ENCODE measurements at places on chromosomes 7 and 10.
A peak's percentile ranks its signal among the peaks of the same experiment; 100 is the strongest.

DNA sequence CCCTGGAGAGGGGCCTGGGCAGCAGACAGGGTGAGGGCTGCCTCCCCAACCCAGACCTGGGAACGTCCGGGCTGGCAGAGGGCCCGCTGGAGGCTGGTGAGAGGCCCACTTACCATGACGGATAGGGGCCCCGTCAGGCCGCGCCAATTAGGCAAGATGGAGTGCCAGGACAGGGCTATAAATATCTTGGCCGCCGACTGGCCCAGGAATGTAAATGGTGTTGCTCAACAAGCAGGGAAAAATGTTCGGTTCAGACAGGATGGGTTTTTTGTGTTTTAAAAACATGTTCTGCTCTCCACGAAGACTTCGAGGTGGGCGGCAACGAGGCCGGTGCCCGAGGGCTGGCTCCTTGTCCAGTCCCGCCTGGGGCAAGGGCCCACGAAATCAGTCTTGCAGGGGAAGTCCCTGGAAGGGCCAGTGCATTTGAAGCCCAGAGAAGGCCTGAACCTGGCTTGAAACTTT lies 35.8 kb upstream of the ELN start:
- DNase-seq = no peak

GRCh38 chr7:24384362-24385030 lies 100.5 kb downstream of the NPY start:
- no peak for DNase-seq

DNA sequence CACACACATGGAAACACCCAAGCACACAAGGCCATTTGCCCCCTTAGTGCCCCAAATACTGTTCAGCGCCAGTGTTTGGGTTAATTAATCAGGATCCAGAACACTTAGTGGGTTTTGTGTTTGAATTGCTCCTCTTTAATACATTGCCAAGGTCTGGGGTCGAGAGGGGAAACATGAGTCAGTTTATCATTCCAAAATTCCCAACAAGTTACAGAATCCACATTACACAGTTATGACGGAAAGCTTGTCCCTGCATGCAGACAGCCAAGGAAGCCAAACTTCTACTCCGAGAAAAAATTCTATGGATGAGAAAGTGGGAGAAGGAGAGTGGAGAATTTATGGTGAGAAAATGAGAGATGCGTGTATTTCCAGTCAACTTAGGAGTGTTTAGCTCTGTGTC lies 189.0 kb downstream of the NPSR1 start:
- DNase-seq = no peak

DNA sequence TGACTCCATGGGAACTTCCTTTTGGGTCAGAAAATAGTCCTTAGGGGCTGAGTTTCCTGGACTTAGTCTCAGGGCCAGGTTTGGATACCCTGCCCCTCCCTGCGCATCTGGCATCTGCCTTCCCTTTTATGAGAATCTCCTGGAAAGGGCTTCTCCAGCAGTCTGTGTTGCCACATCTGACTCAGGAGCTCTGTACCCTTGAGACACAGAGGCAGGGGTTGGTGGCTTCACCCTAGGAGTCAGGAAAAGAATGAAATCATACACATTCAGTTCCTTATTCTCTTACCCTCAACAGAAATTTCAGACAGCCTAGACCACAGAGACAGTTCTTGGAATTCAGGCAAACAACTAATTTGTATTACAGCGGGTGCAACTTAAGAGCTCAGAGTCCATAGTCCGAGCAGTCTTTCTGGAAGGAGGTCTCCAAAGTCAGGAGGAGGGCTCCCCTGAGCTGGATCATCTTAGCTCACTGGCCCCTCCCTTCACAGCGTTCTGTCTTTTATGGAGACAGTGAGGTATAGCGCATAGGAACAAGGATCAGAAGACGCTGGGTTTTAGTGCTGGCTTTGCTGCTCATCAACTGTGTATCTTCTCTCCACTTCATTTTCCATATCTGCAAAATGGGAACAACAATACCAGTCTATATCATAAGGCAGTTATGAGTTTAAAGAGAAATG lies 3.0 kb upstream of the PLAU start:
- no peak for DNase-seq

DNA sequence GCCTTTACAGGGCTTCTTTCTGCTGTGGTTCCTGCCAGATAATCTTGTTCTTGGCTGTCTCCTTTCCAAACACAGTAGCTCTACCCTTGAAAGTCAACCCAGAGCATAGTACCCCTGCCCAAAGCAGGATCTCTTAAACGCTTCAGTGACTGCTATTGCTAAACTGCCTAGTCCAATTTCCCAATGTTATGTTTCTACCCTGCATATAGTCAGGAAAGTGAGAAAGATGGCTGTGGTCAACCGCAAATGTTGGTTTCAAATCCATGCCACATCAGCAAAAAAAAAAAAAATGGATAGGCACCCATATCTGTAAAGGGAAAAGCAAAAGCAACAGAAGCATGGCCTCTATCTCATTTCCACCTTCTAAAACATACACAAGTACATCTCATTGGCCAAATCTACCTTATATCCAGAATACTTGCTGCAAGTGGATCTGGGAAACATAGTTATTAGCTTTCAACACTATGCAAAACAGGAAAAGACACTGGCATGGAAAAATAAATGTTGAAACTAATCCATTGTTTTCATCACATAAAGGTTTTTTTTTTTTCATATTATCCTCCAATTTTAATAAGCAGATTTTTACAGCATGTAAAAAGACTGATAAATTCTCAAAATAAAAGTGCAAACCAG lies 59.8 kb downstream of the DNAJC1 start:
- no peak for DNase-seq

- DNase-seq = no peak
Measured at GRCh38 chr7:81692146-81692905, 77.5 kb downstream of the HGF start.

DNA sequence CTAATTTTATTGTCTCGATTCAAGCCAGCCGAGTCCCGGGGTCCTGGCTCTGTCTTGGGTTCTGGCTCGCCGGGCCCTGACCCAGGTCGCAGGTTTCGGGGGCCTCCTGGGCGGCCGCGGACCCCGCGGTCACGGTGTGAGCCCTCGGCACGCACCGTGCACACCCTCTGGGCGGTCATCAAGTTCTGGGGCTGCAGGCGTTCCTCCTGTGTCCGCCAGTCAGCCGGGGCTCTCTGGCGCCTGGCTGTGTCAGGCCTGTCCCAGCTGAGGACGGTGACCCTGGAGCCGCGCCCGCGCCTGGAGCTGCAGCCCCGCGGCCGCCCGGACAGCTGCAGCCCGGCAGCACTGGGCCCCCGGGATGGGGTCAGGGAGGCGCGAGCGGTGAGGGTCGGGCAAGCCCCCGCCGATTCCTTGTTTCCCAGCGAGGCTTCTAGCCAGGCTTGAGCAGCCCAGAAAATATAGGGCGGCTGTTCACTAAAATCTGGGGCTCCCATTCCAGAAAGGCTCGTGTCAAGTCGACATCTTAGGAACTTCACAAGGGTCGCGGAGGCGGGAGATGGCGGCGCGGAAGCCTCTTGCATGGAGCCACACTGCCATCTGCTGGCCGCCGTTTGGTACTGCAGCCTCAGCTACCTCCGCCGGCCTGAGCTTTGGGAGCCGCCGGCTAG lies 4.2 kb upstream of the HOXA7 start:
- peak; percentile 94 for DNase-seq

GRCh38 chr7:12765431-12766100 lies 78.1 kb downstream of the ARL4A start:
- DNase-seq = no peak

- no peak for DNase-seq
Measured at GRCh38 chr10:58817201-58817846, 304.7 kb downstream of the BICC1 start.

GRCh38 chr10:87658321-87658795 lies 1.3 kb upstream of the PAPSS2 start:
- DNase-seq = no peak

GRCh38 chr10:70271996-70272924 lies 11.5 kb downstream of the NPFFR1 start:
- DNase-seq = peak; percentile 67

DNA sequence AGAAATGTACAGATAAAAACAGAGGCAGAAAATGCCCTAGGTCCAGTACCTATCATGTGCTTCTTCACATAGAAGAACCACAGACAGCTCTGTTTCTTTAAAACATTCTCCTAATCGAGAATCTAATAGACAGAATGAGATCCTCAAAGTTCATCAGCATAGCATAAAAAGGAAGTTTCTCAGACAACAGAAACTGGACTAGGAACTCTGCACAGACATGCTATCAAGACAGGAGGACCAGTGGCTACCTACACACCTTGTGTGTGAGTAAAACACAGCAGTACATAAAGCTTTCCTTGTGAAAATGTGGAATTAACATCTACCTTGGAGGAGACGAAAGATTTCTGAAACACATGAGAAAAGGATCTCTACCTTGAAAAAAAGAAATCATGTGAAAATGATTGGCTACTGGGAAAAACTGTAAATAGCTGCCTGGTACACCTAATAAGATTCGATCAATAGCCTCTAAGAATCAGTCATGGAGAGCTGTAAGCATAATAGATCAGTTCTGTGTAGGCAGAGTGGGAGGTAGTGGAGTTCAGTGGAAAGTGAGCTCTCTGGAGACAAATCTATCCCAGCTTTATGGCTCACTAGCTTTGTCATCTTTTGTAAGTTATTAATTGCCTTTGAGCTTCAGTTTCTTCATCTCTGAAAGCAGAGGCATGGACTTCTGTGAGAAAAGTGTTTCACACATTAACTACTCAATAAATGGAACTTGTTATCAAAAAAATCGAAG lies 26.7 kb downstream of the ELAPOR2 start:
- no peak for DNase-seq

GRCh38 chr7:25032774-25033743 lies 53.1 kb upstream of the OSBPL3 start:
- no peak for DNase-seq

- no peak for DNase-seq
Measured at GRCh38 chr7:67440321-67440720, 443.7 kb downstream of the TYW1 start.

DNA sequence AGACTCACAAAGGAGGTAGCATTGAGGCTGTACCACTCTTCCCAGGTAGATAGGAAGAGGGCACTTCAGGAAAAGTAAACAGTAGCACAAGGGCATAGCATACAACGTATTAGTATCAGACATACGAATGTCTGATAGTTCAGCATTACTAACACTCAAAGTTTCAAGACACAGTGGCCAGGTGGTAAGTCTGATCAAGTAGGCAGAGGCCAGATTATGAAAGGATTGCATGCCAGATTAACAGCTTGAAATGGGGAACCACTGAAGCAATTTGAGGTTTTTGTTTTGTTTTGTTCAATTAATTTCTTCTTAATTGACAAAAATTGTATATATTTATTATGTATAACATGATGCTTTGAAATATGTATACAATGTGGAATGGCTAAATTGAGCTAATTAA lies 45.7 kb upstream of the IL6 start:
- no peak for DNase-seq

DNA sequence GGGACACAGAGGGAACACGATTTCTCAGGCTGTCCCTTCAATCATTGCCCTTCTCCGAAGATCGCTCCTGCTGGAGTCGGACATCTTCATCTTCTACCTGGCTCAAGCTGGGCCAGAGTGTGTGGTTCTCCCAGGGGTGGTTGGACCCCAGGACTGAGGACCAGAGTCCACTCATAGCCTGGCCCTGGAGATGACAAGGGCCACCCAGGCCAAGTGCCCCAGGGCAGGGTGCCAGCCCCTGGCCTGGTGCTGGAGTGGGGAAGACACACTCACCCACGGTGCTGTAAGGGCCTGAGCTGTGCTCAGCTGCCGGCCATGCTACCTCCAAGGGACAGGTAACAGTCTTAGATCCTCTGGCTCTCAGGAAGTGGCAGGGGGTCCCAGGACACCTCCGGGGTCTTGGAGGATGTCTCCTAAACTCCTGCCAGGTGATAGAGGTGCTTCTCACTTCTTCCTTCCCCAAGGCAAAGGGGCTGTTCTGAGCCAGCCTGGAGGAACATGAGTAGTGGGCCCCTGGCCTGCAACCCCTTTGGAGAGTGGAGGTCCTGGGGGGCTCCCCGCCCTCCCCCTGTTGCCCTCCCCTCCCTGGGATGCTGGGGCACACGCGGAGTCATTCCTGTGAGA lies 23.3 kb downstream of the TBATA start:
- DNase-seq = peak; percentile 42

DNA sequence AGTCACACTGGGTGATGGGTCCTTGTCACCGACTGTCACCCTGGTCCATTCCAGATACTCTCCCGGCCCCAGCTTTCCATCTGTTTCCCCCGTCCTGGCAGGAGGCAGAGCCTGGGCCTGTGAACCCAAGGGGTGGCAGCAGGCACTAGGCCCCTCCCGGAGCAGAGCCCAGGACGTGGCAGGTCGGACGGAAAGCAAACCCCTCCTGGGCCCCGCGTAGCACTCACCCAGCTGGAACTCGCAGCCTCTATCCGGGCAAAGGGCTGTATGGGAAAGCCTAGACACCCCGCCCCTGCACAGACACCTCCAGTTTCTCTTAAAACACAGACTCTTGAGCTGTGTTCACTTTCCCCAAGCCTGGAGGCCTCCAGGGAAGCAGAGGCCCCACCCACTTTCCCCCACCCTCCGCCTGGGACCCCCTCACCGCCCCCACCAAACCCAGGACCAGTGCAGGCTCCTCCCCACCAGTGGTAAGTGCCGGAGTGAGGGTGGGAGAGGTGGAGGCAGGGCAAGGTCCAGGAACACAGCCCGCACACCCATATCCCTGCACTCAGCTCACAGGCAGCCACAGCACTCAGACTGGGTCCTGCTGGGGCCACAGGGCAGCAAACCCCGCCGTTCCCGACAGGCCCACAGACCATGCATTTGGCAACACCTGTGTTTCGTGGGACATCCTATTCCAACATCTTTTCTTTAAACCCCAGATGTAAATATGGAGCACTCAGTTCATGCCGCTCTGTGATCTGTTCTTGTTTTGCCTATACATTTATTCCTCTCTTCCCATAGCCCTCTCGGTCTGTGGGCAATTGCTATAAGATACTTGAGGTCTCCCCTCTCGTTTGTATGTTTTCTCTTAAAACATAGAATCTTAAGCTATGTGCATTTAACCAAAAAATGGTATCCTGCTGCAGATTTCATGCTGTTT lies 98.2 kb upstream of the PDGFA start:
- no peak for DNase-seq

DNA sequence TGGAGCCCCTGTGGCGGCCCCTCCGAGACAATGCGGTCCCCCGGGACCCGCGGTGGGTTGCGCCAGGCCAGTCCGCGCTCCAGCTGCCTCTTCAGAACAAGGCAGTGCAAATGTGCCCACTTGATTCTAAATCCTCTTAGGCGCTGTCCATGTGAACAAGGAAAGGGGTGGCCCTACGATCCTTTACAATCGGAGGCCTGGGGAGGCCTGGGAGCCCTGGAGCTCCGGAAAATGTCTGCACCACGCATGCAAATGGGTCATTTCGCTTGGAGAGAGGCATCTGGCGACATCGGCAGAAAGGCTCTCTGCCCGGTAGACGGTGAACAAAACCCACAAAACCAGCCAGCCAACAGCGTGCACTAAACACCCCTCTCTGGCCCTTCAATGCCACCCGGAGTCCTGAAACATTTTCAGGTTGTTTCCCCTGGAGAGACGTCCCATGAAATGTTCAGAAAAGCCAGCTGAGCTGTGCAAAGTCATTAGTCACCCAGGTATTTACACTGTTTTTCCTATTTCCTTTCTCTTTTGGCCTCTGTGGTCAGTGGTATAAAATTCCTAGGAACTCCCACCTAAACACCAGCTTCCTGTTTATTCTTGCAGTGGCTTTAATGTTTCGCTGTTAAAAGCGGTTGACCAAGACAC lies 102.8 kb upstream of the ZNF438 start:
- DNase-seq = no peak

Data from sciatic nerve (tissue), 2 donors.